ENCODE measurements at places on chromosomes 1 and 21.

DNA sequence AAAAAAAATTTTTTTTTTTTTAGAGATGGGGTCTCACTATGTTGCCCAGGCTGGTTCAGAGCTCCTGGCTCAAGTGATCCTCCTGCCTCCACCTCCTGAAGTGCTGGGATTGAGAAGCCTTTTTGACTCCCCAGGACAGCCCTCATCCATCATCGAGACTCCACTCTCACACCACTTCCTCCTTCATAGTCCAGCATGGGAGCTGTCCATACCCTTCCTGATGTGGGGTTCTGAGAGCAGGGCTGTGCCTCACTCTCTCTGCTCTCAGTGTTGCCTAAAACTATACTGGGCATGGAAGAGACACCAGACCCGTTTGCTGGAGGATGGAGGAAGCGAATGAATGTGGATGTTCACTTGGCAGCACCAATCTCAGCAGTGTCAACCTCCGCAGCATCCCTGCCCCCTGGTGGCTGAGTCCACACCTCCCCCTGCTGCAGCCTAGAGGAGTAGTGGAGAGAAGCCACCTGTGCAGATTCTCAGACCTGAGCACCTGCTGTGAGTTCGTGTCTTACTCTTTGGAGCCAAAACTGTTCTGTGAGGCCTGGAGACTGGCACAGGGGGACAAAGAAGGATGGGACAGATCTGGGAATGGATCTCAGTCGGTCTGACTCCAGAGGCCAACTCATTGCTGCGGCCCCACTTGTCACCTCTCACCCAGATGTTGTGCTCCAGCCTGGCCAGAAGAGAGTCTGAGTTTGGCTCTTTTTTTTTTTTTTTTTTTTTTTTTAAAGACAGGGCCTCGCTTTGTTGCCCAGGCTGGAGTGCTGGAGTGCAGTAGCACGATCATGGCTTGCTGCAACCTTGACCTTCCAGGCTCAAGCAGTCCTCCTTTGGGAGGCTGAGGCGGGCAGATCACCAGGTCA, 17.7 kb downstream of the TINAGL1 start:
- DNase-seq, result no peak

DNA sequence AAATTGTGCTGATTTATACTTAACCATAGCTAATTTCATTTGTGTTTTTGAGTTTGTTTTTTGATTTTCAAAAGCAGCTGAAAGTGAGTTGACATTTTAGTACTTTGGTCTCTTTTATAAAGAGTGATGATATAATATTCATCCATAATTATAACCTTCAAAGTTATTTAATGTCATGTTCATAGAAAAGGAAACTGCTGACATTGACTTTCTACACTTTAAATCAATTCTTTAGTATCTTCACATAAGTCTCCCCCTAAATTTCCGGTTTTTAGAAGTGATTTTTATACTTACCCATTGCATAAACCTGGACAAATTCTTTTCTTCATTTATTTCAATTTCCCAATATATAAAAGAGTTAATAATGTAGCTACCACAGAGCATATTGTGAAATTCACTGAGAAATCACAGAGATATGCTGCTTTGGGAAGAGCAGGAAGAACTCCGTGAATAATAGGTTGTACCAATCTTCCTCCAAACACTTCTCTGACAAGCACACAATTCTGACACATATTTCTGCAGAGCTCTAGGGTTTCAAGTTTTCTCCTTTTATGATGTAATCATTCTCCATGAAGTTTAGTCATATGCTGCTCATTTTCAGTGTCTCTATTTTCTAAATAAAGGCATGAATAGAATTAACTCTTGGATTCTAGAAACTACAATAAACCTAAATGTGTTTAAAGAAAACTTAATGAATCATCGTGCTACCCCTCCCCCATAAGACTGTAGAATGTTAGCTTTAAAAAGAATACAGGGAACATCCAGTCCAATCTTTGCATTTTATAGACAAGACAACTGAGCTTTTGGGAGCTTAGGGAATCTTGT, 25.6 kb upstream of the CDC42BPA start:
- no peak for DNase-seq

- DNase-seq, result no peak
Measured at GRCh38 chr1:10152709-10153284, 57.6 kb upstream of the KIF1B start.

GRCh38 chr1:45753248-45754037, 3.0 kb upstream of the IPP start:
- DNase-seq, result no peak

GRCh38 chr21:35071347-35071746, 22.2 kb upstream of the RUNX1 start:
- no peak for DNase-seq

GRCh38 chr1:180585994-180586359, 27.2 kb downstream of the OVAAL start:
- DNase-seq, result no peak

- DNase-seq, result no peak
Measured at GRCh38 chr1:93670141-93670540, 11.5 kb downstream of the BCAR3 start.

GRCh38 chr21:37642493-37642892, 273.8 kb downstream of the KCNJ6 start:
- no peak for DNase-seq

- DNase-seq, result no peak
Measured at GRCh38 chr1:106688446-106688845, 368.0 kb upstream of the PRMT6 start.

DNA sequence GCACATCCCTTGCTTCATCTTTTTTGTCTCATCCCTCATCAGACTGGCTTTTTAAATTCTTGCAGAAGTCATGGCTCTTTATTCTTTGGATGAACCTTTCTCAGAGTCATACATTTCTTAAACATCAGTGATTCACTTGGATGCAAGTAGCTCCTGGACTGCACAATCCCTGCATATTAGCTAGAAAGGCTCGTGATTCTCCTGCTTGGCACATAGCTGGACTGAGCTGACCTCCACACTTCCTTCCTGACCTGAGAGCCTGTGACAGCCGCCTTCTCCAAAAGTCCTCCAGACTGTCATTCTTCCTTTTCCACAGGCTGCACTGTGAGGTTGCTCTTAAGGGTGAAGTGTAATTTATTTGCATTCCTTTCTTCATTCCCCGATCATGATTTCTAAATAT, 109.4 kb downstream of the RGL1 start:
- no peak for DNase-seq

- DNase-seq, result no peak
Measured at GRCh38 chr1:52662645-52663313, 29.8 kb downstream of the SHISAL2A start.

DNA sequence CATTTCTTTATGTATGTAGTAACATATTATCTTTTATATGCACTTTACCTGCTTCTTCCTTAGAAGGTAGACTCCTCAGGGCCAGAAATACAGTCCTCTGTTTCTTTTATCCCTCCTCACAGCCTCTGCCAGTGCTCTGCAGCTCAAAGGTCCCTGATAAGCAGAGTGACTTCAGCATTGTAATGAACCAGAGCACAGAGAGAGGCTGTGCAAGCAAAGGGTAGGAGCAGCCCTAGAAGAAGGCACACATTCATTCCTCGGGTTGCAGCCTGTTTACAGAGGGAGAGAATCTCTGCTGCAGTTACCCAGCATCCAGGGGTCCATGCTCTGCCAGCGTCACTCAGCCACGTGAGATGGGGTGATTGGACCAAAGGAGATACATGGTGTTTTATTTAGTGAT, 101.1 kb downstream of the RHOU start:
- DNase-seq, result no peak

- no peak for DNase-seq
Measured at GRCh38 chr1:4871373-4871772, 217.0 kb downstream of the AJAP1 start.

DNA sequence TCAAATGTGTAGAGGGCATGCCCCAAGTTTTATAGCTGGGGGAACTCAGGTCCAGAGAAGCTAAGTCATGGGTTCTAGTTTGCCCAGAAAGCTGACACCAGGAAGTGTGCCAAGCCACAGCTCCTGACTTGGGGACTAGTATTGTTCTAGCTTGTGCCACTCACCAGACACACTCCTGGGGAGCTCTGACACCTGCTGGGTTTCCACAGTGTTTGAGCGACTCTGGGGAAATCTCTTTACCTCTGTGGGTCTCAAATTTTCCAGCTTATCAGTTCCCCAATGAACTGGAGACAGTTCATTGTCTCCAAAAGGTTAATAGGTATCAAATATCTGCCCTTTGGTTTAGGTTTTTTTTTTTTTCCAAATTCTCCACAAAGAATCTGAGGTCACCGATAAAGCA, 4.2 kb downstream of the KISS1 start:
- DNase-seq, result no peak

- no peak for DNase-seq
Measured at GRCh38 chr1:50615036-50615750, 191.9 kb upstream of the DMRTA2 start.

DNA sequence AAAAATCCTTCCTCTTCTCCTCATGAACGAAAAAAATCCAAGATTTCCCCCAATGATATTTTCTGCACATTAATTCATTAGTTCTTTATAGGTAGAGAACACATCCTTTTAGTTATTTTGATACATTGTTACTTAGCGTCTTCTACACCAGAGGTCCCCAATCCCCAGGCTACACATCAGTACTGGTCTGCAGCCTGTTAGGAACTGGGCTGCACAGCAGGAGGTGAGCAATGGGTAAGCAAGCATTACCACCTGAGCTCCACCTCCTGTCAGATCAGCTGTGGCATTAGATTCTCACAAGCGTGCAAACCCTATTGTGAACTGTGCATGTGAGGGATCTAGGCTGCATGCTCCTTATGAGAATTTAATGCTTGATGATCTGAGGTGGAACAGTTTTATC, 13.0 kb downstream of the EXTL2 start:
- DNase-seq, result no peak

- DNase-seq, result no peak
Measured at GRCh38 chr1:2190491-2190976, 4.0 kb downstream of the FAAP20 start.

- no peak for DNase-seq
Measured at GRCh38 chr21:34499116-34499515, 12.9 kb downstream of the KCNE1 start.

DNA sequence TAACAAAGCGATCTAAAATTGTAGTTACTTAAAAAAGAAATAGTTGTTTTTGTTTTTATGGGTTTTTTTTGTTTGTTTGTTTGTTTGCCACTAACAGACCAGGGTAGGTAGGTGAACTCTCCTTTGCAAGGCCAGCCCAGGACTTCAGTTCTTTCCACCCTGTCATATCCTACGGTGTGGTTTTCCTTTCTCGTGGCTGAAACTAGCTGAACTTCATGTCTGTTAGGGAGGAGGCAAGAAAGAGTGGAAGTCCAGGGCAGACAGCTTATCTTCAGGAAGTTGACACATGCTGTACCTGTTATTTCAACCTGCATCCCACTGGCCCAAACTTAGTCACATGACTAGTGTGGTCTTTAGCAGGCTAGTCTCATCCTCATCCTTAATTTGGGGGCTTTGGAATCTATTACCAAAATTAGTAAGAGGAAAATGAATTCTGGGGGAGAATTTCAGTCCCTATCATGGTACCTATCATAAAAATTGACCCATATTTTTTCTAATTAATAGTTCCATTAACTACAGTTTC, 62.9 kb upstream of the LRRC7 start:
- no peak for DNase-seq

DNA sequence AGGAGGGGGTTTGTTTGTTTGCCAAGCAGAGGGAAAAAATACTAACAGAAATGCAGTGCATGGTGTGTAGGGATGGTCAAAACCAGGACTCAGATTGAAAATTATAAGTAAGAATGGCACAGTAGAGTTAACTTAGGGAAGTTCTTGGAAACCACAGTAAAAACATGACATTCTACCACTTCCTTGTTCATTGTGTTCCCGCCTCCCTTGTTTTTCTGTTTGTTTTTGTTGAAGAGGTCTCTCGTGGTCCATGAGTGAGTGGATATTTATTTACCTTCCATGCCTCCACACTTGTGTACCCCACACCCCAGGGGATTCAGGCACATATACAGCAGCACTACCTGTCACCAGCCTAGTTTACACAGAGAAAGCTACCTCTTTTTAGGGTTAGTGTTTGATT, 69.6 kb downstream of the OLFML2B start:
- no peak for DNase-seq

GRCh38 chr1:55107101-55107500, 67.8 kb downstream of the PCSK9 start:
- no peak for DNase-seq

DNA sequence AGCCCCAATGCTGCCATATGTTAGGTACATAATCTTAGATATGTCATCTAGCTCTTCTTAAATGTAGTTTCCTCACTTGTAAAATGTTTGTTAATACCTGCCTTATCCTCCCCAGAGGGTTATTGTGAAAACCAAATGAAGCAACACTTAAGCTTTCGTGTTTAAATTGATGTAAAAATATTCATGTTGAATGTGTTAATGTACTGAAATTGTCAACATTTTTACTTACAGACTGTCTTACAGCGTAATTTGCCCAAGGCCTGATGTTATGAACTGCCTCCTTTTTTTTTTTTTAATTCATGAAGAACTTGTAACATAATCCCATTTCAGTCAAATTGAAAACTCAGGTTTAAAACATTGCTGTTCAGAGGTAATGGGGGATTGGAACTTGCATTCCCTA, 25.6 kb upstream of the ENAH start:
- DNase-seq, result no peak

DNA sequence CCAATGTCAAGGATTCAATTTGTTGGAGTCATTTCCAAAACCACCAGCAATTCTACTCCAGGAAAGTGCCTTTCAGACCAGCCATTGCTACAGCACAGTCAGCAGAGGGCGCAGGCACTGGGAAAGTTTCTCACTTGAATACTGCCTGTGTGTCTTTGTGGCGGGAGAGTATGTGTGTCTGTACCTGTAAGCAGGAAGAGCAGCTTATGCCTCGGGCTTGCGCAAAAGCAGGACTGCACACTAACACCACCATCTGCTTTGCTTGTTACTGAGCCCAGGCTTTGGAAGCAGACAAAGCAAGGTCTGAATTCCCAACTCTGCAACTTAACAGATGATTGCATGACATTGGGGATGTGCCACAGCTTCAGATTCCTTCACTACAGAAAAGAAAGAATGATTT, 7.0 kb upstream of the CTSE start:
- no peak for DNase-seq

DNA sequence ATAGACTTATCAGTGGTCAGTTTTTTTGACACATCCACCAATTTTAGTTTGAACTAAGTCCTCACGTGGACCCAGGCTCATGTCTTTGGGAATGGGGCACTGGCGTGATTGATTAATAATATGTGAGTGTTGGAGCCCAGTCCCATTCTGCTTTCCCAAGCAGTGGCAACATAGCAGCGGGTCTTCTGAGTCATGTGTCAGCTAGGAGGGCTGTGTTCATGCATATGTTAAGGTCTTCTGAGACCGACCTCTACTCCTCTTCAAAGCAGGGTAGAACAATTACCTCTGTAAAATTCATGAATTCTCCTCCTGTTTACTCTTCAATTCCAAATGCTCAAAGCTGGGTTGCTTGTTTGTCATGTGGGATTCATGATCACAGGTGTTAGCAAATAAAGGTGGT, 291.3 kb downstream of the CAMTA1 start:
- no peak for DNase-seq
